ENCODE measurements at places on chromosomes 7 and 10.

DNA sequence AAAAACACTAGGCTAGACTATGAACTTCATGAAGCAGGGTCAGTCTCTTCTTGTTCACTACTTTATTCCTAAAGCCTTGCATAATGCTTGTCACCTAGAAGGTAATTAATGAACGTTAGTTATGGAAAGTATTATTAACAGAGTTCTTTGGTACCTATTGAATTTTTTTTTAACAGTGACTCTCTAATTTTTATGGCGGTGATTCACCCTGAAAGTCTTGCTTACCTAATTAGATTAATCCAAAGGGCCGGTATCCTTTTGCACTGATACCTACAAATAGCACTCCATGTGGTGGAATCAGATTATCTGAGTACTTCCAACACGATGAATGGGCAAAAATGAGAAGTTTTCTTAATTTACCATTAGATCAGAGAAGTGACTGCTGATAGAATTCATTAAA is 31.7 kb downstream of the STAM start:
- no peak for DNase-seq

GRCh38 chr10:77532068-77532467 is 105.5 kb downstream of the KCNMA1 start:
- DNase-seq = no peak

DNA sequence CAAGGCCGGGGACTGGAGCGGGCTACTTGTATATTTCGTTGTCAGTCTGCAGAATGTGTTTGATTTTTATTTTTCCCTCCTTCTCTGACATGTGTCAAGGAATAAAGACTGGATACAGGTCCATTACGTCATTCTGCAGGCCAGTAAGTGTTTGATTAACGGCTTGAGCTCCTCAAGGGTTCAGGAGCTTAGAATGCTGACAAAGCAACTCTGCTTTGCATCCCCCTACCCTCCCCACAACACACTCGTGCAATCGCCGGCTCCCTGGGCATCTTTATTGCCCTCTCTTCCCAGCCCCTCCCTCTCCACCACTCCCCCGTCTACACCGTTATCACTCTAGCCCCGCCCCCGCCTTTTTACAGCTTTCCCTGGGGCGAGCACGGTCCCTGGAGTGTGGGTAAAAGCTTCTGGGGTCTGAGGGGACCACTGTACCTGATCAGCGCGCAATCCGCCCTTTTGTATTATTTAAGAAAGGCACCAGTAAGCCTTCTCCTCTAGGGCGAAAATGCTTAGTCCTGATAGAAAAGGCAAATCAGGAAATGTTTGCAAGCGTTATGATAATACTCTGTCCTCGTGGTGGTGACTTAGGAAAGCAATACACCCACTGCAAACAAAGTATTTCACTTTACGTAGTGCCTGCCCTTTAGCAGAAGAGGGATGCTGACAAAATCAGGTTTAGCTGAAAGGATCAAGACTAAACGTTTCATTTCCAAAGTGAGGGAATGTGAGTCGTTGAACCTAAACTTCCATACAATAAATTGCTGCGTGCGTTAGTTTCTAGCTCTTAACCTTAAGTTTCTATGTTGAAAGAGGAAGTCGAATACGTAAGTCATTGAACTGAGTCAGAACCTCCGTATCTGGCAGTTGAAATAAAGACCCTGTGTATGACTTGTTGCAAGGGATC is 1.4 kb upstream of the CREB5 start:
- no peak for DNase-seq

DNA sequence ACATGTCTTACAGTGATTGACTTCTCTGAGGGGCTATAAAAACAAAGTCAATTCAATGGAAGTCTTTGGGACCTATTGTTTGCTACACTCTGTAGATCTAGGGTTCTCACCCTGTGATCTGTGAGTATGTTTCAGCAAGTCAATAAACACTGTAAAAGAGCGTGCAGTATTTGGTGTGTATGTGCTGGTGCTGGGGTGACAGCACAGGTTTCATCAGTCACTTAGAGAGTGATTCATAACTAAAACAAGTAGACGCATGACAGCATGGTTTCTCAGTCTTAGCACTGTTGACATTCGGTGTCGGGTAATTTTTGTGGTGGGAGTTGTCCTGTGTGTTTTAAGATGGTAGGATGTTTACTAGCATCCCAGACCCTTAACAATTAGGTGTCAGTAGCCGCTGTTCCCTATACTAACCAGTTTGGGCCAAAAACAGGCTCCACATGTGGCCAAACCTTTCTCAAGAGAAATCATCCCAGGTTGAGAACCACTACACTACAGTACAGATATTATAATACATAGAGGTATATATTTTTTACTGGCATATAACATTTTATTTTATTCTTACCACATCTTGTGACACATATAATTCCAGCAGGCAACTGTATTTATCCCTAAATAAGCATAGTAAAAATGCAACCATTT is 411.8 kb downstream of the ARL4A start:
- DNase-seq = no peak

DNA sequence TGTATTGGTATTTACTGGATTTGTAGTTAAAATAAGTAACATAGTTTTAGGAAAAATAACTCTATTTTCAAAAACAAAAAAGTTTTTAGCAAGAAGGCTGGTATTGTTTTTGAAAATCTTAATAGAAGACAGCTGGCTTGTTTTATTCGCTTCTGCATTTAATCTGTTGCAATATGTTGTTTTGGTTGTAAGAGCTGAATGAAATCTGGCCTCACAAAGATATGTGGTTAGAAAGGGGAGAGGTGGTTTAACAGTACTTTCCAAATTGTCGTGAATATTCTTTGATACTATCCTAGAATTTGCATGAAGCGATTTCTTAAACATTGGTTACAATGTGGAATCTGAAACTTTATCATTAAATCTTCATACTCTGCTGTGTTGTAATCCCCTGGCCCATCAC is 355.9 kb upstream of the FZD8 start:
- no peak for DNase-seq

- DNase-seq = peak; percentile 6
Measured at GRCh38 chr10:68330852-68331454, 911 bp upstream of the HNRNPH3 start.

GRCh38 chr10:61987951-61988379 is 86.5 kb downstream of the ARID5B start:
- no peak for DNase-seq

DNA sequence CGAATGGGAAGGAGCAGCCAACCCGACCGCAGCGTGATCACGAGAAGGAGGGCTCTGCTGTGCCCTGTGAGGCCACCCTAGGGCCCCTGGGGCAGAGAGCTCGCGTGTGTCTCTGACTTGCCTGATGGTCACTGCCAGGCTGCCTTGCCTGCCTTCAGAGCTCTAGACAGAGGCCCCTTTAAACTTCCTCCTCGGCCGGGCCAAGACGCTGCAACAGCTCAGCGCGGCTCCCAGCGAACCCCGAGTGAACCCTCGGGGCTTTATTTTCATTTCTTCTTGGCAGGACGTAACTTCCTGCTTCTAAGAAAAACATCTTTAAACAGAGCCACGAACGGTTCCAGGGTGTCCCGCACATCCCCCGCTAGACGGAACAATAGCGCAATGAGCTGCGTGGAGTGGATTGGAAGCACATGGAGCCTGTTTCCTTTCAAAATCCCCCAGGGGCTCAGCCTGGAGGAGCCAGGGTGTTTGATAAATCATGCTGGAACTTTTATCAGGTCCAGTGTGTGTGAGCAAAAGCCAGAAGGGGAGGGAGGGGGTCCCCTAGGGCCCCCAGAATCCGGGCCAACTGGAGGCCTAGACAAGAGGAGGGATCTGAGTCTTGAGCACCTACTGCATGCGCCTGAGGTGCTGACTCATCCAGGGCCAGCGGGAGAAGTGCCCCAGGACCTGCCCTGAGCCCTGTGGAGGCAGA is 134.1 kb upstream of the GDF10 start:
- no peak for DNase-seq

- no peak for DNase-seq
Measured at GRCh38 chr10:121845044-121845784, 82.6 kb downstream of the ATE1 start.

DNA sequence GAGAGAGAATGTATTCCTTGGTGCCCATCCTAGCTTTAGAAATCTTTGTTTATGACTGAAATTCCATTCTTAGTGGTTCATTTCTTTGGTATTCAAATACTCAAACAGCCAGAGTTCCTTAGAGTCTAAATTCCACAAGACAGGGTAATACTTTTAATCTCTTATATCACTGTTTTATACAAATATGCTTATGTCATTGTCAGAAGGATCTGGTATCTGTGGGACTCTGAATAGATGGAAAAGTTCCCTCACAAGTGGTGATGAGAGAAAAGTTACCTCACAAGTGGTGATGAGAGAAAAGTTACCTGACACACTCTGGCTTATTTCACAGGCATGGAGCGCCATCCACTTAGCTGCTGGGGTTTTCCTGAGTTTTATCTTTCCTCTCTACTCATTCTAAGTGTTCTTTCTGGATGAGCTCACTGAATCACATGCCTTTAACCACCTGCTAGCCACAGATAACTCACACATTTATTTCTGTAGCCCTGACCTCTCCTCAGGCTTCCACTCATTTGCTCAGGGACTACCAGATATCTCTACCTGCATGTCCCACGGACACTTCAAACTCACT is 784.0 kb downstream of the SUGCT start:
- no peak for DNase-seq

- no peak for DNase-seq
Measured at GRCh38 chr7:122136078-122136477, 8.0 kb downstream of the AASS start.

DNA sequence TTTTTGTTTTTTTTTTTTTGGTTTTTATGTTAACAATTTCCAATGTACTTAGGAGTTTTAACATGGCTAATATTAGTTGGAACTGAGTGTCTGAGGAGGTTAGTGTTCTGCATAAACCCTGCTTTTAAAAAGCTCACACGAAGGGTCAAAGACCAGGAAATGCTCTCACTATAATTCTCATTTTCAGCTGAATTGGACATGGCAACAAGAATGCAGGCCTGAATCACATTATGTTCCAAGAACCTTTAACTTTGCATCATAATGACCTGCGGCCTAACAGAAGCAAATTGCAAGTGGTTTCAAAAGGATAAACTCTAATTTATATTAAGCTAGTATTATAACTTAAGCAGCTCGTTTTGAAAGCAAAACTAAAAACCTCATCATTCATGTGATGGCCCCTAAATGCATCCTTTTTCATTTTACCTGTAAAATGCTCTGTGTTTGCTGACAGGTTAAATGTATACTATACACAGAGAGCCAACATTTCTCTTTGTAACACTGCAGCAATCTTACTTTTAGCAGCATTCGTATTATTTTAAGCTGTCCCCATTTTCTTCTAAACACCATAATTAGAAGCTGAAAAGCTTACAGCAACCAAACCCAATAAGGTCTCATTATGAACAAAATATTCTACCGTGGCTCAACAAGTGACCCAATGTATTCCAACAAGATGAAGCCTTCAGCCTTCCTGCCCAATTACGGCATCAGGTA is 242.8 kb upstream of the SP4 start:
- no peak for DNase-seq

DNA sequence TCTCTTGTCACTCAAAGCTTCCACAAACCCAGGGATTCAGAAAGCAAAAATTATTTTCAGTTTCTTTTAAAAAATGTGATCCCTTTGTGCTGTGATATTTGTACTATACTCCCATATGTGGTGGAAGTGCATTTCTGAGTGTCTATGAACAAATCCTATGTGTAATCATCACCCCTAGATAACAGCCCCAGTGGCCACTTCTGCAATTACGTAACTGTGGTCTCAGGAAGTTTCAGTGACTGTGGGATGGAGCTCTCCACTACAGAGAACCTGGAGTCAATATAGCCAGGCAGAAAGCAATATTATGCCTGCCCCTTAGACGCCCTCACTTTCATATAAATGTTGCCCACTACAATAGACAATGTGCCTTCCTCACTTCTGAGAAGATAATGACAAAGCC is 1101.7 kb upstream of the GHITM start:
- DNase-seq = no peak

GRCh38 chr7:26199301-26200037 is 1.1 kb downstream of the HNRNPA2B1 start:
- DNase-seq = peak; percentile 34

DNA sequence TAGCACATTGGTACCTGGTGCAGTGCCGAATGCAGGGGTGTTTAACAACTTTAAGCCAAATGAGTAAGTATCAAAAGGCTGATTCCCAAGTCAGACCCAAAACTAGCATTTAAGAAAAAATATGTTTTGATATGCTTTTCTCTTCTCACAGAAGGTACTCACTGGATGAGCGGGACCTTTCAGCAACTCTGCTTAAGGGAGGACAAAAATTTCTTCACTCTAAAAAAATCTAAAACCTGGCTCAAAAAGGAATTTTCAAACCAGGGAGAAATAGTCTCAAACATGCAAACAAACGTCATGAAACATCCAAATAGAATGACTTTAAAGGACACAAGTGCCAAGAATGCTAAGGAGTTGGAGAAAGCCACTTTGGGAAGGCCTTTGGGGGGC is 962.1 kb downstream of the KCNMA1 start:
- no peak for DNase-seq

GRCh38 chr7:42770114-42770513 is 141.8 kb downstream of the C7orf25 start:
- no peak for DNase-seq

DNA sequence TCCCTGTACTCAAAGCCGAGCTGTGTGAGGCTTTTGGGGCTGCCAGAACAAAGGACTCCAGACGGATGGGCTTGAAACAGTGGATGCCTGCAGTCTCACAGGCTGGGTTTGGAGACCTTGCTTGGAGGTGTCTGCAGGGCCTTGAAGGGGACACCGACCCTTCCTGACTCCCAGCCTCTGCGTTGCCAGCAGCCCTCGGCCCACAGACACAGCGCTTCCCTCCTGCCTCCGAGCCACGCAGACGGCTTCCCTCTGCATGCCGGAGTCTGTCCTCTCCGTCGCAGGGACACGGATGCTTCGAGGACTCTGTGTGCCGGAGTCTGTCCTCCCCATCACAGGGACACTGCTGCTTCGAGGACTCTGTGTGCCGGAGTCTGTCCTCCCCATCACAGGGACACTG is 524.7 kb downstream of the DNAJB6 start:
- DNase-seq = no peak

All from endothelial cell (in vitro differentiated cells).